ENCODE measurements at places on chromosomes 5 and 9.

DNA sequence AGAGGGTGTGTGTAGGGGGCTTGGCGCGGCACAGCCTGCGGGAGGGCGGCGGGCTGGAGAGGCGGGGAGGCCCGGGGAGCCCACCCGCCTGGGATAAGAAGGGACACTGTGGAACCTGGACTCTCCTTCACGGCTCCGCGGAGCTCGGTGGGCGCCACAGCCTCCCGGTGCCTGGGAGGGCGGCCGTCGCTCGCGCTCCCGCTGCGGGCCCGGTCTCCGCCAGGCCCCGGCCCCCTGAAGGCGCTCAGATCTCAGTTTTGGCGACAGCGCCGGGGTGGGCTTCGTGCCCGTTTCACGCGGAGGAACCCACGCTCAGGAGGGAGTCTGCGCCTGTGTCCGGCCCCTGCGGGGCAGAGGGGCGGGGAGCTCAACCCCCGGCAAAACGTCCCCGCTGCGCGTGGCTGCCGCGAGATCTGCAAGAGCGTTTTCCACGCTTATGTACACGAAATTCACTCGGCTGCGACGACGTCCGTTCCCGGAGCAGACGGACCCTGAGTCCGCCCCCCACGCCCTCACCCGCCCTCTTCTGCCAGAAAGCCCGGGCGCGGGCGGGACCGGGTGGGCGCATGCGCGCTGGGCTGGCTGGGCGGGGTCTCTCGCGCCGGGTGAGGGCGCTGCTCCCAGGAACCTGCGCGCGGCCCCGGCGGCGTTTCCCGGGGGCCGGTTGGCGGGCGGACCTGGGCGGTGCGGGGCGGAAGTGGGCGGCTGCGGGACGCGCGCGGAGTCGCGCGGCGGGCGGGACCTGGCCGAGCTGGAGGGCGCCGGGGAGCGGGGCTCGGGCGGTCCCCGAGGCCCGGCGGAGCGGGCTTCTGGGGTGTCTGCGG, at the start of gene NELFB:
Gene NELFB (plus strand): TSS at position 704 of the 824 bp plus-strand sequence.
- peaks cover 7% of the 10 kb centered on the region for H3K36me3 ChIP-seq
- H3K4me3 ChIP-seq = peak within 1 kb of the TSS; percentile 100
- peak within 1 kb of the TSS; percentile 93 for H3K27ac ChIP-seq

DNA sequence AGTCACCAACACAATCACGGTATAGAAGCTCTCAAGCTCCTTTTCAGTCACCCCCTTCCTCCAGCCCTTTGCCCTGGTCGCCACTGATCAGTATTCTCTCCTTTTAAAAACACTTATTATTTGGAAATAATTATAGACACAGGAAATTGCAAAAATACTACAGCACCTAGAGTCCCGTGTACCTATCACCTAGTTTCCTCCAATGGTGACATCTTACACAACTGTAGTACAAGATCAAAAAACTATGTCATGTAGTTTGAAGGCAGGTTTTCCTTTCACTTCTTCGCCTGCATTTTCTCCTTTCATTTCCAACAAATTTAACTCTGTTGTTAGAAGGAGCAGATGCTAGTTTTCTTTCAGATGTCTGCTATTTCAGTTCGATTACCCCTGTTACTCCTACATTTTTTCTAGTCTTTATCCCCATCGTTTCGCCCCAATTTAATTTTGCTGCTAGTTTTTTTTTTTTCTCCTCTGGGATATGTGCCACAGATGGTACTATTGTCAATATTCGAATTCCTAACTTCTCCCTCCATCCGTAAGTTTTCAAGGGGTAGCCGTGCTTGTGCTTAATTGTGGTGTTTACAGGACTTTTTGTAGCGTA, 612 bp upstream of the ATG10 start:
- peak overlapping the region; percentile 92 for H3K27ac ChIP-seq
- peak overlapping the region; percentile 70 for H3K4me3 ChIP-seq
- H3K4me1 ChIP-seq = no peaks in the 10 kb centered on the region
- H3K27me3 ChIP-seq = no peaks in the 10 kb centered on the region
- H3K36me3 ChIP-seq = no peaks in the 10 kb centered on the region
- no peak for DNase-seq

- H3K36me3 ChIP-seq = no peaks in the 10 kb centered on the region
- no peak overlapping the region for H3K4me3 ChIP-seq
- no peak overlapping the region for H3K27ac ChIP-seq
- no peaks in the 10 kb centered on the region for H3K4me1 ChIP-seq
- H3K27me3 ChIP-seq = no peaks in the 10 kb centered on the region
- no peak for DNase-seq
Observed at GRCh38 chr5:55894135-55894534, 43.0 kb downstream of the IL31RA start.

GRCh38 chr9:96420468-96421219, 2.5 kb upstream of the ZNF367 start:
- no peaks in the 10 kb centered on the region for H3K36me3 ChIP-seq
- H3K4me1 ChIP-seq = peaks cover 49% of the 10 kb centered on the region
- DNase-seq = no peak
- H3K4me3 ChIP-seq = no peak overlapping the region

DNA sequence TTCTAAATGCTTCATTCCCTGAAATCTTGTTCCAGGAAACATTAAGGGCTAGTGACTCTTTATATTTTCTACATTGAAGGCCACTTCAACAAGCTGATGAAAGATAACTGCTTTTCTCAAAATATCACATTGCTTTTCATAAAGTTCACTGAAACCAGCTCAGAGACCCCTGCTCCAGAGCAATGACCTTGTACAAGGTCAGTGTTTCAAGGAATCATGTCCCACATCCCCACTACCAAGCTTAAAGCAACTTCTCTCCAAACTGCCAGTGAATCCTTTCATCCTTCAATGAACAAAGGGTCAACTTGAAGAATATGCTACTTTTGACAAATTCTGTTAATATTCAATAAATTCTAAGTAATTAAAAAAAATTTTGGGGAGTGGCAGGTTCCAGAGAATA, 12.0 kb upstream of the SPATA24 start:
- peaks cover 18% of the 10 kb centered on the region for H3K4me1 ChIP-seq
- H3K4me3 ChIP-seq = no peak overlapping the region
- DNase-seq = no peak
- peaks cover 12% of the 10 kb centered on the region for H3K36me3 ChIP-seq

Measured in esophagus squamous epithelium (tissue), 5 donors.